ENCODE measurements at places on chromosomes 2 and 18. TPM values are rescaled to one million over a fixed set of nuclear protein-coding genes. Genes with fewer than 3 reads are reported as not detected.

Gene TMEM247
- not detected for polyA plus RNA-seq

Gene REG1B
- not detected for polyA plus RNA-seq

GRCh38 chr2:28009732-28010131 is 119.2 kb downstream of the BABAM2 start:
- no peak for DNase-seq

DNA sequence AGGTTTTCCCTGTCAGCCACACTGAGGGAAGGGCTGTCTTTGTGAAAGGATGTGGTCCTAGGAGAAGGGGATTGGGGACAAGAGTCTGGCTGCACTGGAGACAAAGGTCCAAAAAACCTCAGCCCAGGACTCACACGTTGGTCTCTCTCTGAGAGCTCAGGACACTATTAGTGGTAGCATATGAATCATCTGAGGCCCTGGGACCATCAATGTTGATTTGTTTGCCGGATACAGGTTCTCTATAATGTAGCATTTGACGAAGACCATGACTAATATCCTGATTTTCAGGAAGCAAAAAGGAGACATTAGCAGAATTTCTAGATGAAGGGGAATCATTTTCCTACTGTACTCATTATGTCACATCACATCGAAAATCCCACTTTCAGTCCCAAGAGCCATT is 22.2 kb upstream of the DNAH6 start:
- DNase-seq = no peak

DNA sequence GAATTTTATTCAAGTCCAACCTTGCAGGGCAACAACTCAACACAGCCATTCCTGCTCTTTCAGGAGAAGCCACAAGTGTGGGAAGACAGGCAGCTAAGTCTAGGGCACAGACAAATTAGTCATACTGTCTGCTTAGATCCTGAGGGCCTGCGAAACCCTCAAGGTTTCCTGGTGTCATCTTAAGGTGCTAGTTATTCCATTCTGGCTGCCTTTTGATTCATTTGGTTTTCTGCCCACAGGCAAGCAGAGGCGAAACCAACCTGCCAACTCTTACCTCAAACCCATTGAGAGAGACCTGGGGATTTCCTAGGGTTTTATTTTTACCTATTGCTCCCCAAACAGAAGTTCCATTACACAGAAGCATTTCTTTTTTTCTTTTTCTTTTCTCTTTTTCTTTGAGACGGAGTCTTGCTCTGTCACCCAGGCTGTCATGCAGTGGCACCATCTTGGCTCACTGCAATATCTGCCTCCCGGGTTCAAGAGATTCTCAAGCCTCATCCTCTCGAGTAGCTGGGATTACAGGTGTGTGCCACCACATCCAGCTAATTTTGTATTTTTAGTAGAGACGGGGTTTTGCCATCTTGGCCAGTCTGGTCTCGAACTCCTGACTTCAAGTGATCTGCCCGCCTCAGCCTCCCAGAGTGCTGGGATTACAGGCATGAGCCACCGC is 23.7 kb upstream of the SCYGR1 start:
- no peak for DNase-seq

DNA sequence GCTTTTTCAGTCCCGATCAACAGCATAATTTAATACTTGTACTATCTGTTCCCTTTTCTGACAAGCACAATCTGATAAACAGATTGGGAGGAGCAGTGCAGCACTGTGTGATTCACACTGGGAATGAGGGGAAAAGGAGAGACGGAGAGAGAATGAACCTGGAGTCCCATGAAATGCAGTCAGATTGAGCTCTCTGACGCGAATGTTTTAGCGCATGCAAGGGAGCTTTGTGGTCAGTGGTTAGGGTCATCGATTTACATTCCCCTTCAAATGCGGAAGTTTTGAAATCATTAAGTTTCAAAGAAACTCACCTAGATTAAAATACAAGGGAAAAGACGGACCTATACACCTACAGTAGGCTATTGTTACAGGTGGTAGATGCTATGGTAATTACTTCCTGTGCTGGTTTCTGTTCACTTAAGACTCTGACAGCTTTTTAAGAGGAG is 99.6 kb downstream of the KCTD1 start:
- no peak for DNase-seq
